ENCODE measurements at places on chromosomes 13 and 19.

GRCh38 chr19:51799034-51799773, 4.2 kb downstream of the FPR3 start:
- peak; percentile 67 for DNase-seq

GRCh38 chr13:75326173-75327134, 155.5 kb downstream of the TBC1D4 start:
- DNase-seq, result no peak

DNA sequence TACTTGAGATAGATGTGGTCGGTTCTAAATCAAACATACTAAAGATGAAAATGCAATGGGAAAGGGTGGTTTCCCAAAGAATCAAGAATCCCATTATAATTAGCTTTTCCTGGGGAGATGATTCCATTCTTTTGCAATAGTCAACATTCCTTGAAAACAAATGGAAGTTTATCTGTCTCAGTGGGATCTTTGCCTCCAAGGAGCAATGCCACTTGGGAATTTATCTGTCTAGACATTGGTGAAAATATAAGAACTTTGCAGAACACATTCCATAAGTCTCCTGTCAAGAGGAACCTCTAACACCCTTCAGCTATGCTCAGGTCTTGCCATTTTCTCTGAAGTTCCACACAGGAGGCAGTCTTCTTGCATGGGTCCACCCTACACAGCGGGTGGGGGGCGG, 152.5 kb downstream of the KCTD12 start:
- no peak for DNase-seq

DNA sequence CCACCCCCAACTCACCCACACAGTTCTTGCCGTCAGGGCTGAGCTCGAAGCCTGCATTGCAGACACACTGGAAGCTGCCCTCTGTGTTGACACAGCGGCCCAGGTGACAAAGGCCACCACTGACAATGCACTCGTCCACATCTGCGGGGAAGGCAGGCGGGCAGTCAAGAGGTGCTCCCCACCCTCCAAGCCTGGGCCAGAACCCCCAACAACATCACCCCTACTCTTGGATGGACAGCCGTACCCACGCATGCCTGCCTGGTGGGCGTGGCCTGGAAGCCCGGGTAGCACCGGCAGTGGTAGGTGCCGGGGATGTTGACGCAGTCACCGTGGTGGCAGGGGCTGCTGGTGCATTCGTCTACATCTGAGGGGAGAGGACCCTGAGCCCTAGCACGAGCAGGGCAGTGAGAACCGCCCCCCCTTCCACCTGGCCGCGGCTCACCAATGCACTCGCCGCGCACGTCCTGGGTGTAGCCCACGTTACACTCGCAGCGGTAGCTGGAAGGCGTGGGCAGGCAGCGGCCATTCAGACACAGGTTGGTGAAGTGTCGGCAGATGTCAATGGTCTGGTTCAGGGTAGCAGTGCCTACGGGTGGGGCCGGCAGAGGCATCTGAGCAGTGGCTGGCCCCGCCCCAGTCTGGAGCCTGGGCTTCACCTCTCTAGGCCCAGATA, 13.3 kb downstream of the FBN3 start:
- DNase-seq, result no peak

- DNase-seq, result no peak
Measured at GRCh38 chr13:36069881-36070366, 61.3 kb downstream of the DCLK1 start.

GRCh38 chr13:107553838-107554237, 661.5 kb downstream of the LIG4 start:
- no peak for DNase-seq

Measured in HT-29 (cell line).